ENCODE measurements at places on chromosomes 1 and 21. TPM values are rescaled to one million over a fixed set of nuclear protein-coding genes. Genes with fewer than 3 reads are reported as not detected.

DNA sequence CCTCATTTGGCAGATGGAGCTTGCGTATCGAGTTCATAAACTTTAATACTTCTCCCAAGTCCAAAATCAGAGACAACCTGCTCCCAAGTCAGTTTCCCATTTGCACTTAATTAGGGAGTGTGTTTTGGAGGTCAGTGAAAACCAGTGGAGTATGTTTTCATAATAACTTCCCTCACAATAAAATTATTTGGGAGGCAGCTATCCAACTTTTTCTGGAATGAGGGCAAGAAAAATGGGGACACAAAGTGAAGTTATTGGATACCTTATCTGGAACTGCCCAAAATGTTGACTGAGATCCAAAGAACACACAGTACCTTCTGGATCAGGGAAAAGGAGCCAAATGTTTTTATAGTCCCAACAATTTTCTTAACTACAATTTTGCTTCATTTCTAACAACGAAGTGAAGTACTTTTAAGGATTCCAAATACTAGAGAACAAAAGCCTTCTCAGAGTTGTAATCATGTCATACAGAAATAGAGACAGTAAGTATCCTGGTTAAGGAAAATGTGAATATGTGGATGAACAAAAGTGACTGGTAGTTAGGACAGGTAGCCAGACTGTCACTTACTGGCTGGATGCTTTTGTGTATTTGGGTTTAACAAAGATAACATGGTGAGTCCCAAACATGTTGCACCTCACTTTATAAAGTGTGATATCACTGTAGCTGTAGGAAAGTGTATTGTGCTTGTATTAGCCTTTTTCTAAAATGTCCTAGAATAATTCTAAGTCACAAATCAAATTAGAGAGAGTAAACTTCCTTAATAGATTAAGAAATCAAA is 325.0 kb downstream of the HLX start:
- DNase-seq, result no peak

DNA sequence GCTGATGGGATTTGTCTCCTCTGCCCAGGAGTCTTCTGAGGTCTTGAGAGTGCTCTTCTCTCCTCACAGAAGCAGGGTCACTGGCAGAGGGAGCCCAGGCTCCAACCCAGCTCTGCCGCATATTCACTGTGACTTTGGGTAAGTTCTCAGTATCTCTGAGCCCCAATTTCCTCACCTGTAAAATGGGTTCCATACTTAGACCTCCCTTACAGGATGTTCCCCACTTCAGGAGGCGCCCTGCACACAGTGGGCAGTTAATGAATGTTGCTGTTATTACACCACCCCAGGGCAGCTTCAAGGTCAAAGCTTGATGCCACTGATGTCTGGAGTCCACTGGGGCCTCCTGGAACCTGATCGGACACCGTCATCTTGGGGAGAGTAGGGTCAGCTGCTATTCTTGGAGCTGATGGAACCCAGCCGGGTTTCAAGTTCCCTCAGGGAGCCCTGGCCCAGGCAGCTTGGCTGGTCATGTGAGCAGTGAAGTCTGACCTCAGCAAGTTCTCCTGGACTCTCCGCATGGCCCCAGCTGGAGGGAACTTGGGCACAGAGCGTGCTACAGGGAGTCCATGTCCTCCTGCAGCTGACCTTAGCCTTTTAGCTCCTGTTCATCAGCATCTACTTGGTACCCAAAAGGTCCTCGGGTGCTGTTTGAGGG is 21.8 kb downstream of the COA7 start:
- DNase-seq, result no peak

DNA sequence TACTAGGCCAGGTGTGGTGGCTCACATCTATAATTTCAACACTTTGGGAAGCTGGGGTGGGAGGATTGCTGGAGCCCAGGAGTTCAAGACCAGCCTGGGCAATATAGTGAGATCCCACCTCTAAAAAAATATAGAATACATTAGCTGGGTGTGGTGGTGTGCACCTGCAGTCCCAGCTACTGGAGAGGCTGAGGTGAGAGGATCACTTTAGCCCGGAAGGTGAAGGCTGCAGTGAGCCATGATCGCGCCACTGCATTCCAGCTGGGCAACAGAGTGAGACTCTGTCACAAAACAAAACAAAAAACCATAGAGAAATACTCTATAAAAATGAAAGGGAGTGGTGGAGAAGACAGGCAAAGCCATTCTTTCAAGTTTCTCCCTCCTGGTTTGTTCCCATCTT is 62.1 kb downstream of the EYA3 start:
- no peak for DNase-seq

- DNase-seq, result peak; percentile 79
Measured at GRCh38 chr21:42731264-42732032, 78.0 kb downstream of the PDE9A start.

AQP10 gene
- not detected for total RNA-seq

IFFO2 gene
- total RNA-seq, result 6.6 TPM

DNA sequence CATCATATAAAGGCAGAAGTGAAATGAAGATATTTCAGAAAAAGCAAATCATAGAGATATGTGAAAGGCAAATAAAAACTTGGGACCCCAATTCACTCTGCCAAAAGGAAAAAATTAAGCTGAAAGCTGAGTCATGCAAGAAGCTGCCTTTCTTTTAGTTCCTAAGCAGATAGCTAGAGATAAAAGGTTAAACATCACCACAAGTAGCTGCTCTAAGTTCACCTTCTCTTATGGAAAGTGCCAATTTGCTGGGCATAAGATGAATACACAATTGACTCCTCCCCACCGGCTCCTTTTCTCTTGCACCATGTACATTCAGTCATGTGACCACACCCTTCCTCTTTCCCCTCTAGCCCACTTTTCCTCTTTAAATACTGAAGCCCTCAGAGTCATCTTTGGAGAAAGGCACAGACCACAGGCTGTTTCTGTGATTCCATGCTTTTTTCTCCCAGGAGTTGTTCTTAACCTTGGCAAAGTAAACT is 5.4 kb upstream of the SUMO3 start:
- no peak for DNase-seq

- DNase-seq, result no peak
Measured at GRCh38 chr1:10703702-10704101, 92.7 kb downstream of the CASZ1 start.

DNA sequence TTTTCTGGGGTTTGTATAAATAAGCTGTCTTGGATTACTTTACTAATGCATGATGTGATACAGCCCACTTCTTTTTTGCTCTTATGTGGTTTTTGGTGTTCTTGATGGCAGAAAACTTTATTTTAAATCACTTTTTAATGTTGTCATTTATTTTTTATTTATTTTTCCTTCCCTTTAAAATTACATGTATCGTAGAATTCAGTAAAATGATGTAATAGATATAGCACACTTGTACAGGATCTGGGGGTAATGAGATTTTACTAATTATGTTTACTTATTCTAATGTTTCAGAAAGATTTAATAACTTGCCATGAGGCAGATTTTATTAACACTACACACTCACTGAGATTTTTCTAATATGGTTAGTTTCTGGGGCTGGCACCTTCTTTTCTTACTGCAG is 701 bp upstream of the B3GALT2 start:
- no peak for DNase-seq
